Stimulated activated CD4-positive, alpha-beta T cell treated with anti-CD3 and anti-CD28 coated beads, Interleukin-4, amount 100 ng/mL, for 48 hours (primary cell): ENCODE measurements at places on chromosomes 4 and X.

DNA sequence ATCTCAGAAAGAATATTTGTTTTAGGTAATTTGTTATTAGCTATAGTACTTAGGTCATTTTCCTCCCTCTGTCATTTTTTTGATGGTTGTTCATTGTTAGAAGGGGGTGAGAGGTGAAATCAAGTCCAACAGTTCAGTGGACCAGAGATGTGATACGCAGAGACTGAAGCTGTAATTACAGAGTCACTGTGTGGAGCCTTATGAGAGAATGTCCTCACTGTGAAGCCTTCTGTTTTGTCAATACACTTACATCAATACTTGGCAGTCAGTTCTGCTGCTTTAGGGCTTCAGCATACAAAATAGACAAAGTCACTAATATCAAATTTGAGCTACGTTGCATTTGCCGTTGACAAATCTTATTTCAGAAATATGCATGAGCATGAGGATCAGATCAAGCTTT, 692.5 kb downstream of the C4orf33 start:
- no peak for DNase-seq

DNA sequence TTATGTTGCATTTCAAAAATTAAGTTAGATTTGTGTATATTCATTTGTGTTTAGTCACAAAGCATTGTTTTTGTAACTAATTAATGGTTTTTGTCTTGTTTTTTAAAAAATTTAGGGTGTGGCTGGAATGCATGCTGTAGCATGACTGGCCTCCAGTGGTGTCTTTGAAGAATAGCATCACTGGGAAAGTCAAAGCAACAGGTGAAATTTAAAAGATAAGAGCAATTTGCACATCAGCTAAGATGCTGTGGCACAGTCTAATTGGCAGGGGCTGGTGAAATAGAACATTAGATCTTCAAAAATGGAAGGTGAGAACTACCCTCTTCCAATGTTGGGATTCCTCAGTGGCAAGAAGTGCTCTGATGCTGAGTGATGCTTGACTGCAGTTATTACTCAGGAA, 45.3 kb downstream of the ANK2 start:
- no peak for DNase-seq

DNA sequence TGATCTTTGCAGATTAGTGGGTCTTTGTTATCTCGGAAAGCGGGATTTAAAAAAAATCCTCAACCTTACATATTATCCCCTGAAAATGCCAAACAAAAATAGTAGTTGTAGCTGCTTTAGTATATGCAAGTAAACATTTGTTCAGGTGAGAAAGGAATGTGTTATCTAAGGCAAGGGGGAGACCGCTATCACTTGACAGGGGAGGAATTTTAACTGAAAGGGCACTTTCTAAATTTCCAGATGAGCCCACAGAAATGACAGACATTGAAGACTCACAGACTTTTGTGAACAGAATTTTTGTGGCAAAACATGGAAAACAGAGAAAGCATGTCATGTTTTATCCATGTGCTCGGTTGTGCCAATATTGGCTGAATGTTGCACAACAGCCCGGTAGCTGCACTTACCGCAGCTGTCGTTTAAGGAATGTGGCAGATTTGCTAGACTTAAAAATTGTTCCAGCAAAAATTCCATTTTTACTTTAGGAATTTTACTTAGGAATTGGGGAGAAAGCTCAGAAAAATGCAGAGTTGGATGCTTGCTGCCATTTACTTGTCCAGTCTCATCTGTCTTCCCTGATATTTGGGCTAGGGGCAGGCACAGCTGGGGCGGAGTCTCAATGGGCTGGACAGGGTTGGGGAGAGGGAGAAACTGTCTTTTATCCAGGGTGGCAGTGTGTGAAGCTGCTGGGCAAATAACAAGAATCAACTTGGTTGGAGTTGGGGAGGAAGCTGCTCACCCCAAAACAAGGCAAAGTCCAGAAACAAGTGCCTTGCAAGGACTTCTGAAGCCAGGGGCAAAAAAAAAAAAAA, 94.6 kb upstream of the RPS6KA3 start:
- no peak for DNase-seq

- no peak for DNase-seq
Measured at GRCh38 chrX:38750551-38750950, 50.7 kb upstream of the MID1IP1 start.

DNA sequence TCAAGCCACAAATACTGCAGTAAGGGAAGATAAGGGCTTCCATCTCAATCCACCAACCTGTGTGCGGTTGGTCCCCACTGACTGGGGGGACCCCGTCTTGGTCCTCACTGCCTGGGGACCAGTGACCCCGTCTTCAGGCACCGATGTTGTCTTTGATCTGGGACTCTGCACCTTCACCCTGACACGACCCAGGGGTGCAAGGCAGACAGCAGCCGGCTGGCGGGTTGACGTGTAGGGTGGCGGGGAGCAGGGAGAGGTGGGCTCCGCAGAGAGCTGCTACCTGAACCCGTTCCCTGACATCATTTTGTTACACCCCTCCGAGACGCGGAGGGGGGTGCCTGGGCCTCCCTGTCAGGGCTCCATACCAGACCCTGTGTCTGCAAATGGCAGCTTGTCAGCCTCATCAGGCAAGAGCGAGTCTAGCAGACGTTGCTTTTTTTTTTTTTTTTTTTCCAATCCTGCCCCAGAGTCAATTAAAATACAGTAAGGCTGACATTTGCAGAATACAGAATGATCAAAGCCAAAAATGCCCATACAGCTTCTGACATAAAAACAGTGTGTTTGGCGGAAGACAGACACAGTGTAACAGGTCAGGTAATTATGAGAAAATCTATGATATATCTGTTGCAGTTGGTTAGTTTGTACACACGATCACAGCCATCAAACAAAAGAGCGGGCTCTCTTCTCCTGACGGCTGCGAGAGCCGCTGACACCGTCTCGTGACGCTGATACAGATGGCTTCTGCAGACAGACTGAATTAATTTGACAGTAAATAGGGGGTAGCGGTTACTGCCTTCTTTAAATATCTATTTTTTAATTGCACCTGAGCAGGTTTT, 118.6 kb downstream of the CRLF2 start:
- no peak for DNase-seq

DNA sequence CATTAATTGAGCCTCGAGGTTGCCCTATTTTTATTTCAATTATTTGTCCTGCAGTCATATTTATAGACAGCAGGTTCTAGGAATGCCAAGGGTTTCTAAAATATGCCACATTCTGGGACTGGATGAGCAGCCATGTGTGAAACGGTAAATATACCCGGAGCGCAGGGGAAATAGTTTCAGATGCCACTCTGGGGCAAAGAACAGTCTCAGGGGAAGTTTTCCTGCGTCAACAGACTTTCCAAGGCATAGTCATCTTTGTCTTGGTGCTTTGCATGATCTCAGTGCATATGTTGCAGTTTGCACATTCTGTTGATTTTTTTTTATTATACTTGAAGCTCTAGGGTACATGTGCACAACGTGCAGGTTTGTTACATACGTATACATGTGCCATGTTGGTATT, 71.0 kb downstream of the GPAT3 start:
- DNase-seq: no peak

DNA sequence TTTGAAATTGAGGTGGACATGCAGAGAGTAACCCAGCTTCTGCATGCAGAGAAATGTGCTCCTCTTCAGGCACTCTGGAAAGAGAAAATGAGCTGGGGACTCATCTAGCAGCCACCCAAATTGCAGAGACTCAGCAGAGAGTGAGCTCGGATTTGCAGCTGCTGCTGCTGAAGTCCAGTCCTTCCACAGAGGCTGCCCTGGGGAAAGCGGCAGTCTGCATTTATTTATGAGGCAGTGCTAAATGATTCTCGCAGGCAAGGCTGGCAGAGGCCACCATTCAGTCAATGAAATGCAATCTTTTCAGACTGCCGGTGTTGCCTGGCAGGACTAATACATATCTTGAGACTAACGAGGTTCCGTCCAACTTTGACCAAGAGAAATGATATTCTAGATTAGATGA, 404.8 kb downstream of the NLGN4X start:
- no peak for DNase-seq

- DNase-seq: no peak
Measured at GRCh38 chrX:96568071-96568470, 116.6 kb upstream of the DIAPH2 start.

- DNase-seq: no peak
Measured at GRCh38 chr4:142832022-142832421, 14.1 kb downstream of the INPP4B start.

DNA sequence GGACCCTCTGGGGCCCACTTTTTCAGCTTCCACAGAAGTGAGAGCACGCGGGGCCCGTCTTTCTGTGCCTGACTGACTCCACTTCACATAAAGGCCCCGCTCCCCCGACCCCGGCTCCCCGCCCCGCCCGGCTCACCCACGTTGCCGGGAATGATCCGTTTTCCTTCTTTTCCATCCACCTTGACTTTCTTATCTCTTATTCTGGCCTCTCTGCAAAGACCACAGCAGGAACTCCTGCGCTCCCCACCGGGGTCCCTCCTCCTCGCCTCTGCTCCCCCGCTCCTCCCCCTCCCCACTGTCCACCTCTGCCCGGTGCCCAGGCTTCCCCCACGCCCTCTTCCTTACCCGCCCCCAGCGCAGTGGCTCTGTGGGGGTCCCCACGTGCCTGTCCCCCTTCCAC, 54.2 kb upstream of the CLDN24 start:
- no peak for DNase-seq

- DNase-seq: no peak
Measured at GRCh38 chr4:36111172-36111571, 133.1 kb downstream of the ARAP2 start.

- DNase-seq: no peak
Measured at GRCh38 chrX:82842286-82842685, 665.8 kb upstream of the POU3F4 start.

DNA sequence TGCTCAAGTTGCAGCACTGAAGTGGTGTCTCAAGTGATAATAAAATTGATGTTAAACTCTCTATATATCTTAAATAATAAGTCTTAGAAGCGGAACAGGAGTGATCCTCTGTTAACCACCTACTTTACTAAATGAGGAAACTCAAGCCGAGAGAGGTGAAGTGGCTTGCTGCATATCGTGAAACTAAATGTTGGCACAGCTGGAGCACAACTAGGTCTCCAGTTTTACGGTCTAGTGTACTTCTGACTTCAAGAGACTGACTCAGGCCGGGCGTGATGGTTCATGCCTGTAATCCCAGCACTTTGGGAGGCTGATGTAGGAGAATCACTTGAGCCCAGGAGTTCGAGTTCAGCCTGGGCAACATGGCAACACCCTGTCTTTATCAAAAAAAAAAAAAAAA, 35.5 kb upstream of the PLS3 start:
- DNase-seq: no peak

DNA sequence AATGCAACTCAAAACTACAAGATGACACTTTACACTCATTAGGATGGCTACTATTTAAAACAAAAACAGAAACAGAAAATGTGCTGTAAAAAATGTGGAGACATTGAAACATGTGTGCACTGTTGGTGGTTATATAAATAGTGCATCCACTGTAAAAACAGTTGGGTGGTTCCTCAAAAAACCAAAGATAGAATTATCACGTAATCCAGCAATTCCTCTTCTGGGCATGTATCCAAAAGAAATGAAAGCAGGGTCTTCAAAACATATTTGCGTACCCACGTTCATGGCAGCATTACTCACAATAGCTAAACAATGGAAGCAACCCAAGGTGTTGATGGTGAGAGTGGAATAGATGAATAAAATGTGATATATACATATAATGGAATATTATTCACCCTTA, 967.2 kb downstream of the TRAM1L1 start:
- DNase-seq: no peak

DNA sequence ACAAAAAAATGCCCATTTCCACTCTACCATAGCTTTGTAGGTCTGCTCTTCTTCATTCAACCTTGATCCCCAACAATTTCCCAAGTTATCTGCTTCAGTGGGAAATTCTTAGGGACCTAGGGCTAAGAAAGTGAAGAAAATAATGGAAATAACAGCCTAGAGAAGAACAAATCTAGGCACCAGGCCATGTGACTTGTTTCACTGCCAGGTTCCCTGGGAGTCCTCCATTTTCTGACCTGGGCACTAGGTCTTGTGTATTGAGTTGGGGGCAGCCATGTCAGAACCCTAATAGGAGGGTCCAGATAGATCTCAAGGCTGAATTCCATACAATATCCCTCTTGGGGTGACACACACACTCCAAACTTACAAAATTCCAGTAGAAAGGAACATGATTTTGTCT, 194.6 kb upstream of the STK26 start:
- no peak for DNase-seq

GRCh38 chr4:158025131-158025530, 147.7 kb downstream of the GASK1B start:
- no peak for DNase-seq

GRCh38 chr4:6011686-6012085, 6.5 kb downstream of the C4orf50 start:
- DNase-seq: no peak

DNA sequence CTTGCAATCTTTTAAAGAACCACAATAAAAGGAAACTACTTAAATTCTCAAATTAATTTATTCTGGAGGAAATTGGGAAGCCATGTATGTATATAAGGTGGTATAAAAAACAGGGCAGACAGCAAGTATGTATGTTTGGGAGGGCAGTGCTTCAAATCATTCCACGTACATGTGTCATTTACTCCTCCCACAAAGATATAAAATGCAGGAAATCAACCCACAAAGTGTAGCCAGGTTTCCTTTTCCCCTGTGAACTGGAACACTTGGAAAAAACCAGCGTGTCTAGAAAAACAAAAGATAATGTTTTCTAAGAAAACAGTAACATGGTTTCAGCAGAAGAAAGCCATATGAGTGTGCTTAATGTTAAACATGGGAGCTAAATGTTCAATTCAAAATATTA, 156.7 kb upstream of the FAM47A start:
- DNase-seq: no peak

GRCh38 chr4:130814896-130815295, 1718.9 kb downstream of the C4orf33 start:
- DNase-seq: no peak

DNA sequence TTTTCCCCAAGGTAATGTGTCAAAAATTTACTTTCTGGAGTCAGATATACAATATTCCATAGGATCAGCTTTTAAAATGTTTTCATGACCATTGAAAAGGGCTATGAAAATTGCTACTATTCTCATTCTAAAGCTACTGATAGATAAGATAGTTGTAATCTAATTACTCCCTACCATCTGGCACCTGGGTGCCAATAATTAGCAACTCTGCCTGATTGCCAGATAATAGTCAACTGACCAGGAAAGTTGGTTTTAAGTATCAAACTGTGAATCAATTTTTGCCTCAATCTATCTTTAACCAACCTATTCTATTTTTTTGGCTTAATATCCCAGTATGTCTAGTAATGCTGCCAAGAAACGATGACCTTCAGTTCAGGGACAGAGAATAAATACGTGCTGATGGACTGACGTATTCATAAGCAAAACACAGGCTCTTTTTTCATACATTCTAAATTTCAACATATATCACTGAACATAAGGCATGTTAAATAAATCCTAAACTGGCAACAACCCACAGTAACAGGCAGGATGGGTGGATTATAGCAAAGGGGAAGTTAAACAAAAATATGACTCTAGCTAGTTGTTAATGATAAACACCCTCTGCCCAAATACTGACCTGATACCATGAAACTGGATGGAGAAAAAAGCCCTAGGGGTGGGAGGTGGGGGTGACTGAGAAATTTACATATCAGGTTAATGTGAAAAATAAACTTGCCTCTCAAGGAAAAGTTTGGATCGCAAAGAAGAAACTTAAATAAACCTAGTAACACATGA, 18.2 kb downstream of the SH3RF1 start:
- no peak for DNase-seq

- DNase-seq: no peak
Measured at GRCh38 chr4:141771889-141772830, 135.8 kb downstream of the IL15 start.
